ENCODE measurements at places on chromosomes 7 and 10.

GRCh38 chr10:62511656-62512055 lies 137.5 kb downstream of the ZNF365 start:
- no peak for DNase-seq

- no peak for DNase-seq
Measured at GRCh38 chr7:56218510-56218909, 102.3 kb upstream of the NUPR2 start.

DNA sequence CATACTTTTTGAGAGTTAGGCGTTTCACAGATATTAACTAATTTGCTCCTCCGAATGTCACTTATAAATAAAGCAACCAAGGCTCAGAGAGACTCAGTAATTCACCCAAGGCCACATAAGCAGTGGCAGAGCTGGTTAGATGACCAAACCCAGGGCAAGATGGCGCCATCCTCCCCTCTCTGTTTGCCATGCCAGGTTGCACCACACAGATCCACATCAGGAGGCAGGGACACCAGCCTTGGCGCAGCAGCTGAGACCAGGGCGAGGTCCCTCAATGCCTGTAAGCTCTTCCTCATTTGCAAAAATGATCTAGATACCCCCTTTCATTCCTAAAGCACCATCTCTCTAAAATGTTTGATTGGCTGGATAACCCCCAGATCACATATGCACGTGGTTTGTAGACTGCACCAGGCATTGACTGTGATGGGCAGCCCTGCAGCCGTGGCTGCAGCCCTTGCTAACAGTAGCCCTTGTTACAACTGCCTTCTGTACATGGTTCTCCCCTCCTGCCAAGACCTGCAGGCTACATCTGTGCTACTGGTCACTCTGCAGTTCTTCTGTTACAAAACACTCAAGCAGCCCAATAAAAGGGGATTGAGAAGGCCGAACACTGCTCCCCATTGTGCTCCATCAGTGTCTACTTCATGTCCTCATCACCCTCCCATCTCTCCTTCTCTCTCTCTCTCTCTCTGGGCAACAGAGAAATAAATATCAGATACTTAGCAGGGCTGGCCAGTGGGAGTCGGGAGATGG lies 298.6 kb downstream of the PRPF18 start:
- no peak for DNase-seq

DNA sequence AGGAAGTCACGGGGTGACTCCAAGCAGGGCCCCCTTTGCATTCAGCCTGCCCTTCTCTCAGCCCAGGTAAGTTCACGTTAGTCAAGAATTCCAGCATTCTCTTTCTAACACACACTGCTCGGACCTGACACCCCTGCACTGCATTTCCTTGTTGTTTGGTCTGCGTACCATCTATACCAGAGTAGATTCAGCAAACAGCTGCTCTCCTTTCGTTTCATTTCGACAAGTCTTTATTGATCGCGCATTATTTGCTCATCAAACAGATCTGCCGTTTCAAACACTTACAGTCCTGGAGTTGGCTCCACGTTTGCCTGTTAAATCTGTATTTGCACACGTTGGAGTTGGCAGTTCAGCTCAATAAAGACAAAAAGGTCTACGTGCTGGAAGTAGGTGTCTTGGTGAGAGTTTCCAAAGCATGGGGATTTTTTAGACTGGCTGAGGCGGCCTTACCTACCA lies 495.1 kb downstream of the RPS24 start:
- DNase-seq = no peak
